Progenitor cell of endocrine pancreas (in vitro differentiated cells): ENCODE measurements at places on chromosomes 5 and 9. TPM values are rescaled to one million over a fixed set of nuclear protein-coding genes. Genes with fewer than 3 reads are reported as not detected.

Gene GGTA1
- not detected in 2 replicates for total RNA-seq

GRCh38 chr9:1606253-1606652, 408.9 kb upstream of the SMARCA2 start:
- DNase-seq, result no peak
- H3K36me3 ChIP-seq, result no peaks in the 10 kb centered on the region
- no peaks in the 10 kb centered on the region for H3K27me3 ChIP-seq
- no peak overlapping the region for H3K27ac ChIP-seq
- peaks cover 5% of the 10 kb centered on the region for H3K4me1 ChIP-seq
- H3K4me3 ChIP-seq, result no peak overlapping the region

DNA sequence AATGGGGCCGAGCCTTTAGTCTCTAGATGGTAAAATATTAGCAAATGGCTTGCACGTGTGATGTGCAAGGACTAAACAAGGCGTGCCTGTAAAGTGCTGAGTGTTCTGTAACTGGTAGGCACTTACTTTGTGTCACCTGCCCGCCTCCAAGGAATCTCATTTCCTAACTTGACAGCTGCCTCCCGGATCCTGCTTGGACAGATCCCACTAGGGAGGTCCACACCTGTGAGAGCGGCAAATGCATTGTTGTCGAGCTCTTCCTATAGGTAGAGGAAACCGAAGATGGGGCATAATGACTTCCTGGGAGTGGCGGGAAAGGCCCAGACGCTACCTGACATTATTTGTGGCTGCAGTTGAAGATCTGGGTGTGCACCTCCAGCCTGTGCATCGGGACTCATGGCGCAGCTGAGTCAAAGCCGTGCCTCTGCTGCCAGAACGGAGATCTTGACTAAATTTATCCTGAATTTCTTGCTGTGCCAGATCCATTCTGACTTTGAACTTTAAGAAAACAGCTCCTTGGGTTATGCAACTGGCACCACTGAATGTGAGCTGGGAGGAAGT, 79.8 kb downstream of the TENT4A start:
- no peaks in the 10 kb centered on the region for H3K36me3 ChIP-seq
- DNase-seq, result no peak
- peaks cover 29% of the 10 kb centered on the region for H3K27me3 ChIP-seq
- H3K4me3 ChIP-seq, result no peak overlapping the region
- H3K27ac ChIP-seq, result no peak overlapping the region

DNA sequence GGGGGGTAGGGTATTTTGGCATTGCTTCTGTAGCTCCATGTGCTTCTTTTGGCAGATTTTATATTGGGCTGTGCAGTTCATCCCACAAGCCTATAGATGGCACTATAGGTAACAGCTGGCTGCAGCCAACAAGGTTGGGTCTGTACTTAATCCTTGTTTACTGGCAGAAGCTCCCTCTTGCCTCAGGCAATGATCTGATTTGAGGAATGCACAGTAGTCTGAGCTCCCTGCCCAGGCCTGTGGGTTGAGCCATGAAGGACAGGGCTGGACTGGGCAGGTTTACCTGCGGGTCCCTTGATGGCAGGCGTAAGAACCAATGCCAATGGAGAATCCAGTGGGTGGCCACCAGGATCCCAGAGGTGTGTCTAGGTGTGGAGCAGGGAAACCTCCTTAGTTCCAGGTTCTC, 11.7 kb upstream of the OR1J2 start:
- H3K4me3 ChIP-seq, result no peak overlapping the region
- no peaks in the 10 kb centered on the region for H3K4me1 ChIP-seq
- H3K36me3 ChIP-seq, result no peaks in the 10 kb centered on the region
- no peak for DNase-seq
- no peak overlapping the region for H3K27ac ChIP-seq
